Activated CD4-positive, alpha-beta T cell treated with anti-CD3 and anti-CD28 coated beads for 36 hours (primary cell): ENCODE measurements at places on chromosomes 6 and 20.

- no peak for DNase-seq
Measured at GRCh38 chr6:166516251-166516884, 70.1 kb downstream of the RAMACL start.

DNA sequence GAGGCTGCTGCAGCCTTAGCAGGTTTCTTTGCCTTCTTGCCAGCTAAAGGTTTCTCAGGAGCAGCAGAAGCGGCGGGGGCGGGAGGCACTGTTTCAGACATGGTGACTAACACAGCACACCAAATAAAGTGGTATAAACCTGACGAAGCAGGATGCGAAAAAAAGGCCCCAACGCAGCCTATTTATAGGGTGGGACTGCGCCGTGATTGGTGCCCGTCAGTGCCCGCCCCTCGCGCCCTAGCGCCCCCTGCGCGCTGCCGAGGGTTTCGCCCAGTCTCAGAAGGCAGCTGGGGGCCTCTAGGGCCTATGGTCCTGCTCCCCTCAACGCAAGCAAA is 55.0 kb downstream of the TRIM38 start:
- DNase-seq: peak; percentile 93

DNA sequence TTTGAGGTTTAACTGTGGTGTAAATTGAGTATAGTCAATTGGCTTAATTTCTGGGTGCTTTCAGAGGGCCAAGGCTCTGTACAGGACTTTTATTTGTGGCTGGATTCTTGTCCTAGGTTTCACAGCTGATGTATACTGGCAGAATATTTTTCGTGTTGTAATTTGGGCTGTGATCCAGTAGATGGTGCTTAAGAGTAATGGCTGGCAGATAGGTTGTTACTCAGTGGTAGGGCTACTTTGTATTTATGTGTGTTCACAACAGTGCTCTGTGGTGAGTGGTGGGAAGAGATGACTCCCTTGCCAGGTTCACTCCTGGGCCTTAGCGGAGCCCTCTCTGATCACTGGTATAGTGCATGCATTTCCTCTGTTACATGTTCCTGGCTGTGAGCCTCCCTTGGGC is 34.5 kb upstream of the FERMT1 start:
- DNase-seq: no peak

DNA sequence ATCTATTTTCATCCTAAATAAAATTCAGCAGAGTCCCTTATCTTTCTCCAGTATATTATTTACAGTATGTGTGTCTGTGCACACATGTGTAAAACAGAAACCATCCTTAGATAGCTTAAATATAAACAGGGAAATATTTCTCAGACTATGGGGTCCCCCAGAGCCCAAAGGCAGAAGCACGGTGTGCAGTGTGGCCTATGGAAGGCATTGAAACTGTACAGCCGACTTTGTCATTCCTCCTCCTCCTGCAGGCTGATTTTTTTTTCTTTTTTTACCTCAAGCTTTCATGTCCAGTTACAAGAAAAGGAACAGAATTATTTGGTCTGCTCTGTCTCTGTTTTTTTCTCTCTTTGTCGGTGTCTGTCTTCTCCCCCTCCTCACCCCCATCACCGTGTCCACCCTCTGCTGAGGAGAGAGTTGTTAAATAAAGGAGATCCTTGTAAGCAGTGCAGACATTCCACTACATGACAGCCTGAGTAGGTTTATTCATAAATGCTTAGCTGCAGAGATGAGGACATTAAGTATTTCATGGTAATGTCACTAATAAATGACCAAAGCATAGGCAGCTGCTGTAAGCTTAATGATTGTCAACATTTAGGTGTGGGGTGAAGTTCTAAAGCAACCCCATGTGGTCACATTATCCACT is 31.8 kb upstream of the SLC35D3 start:
- no peak for DNase-seq

- no peak for DNase-seq
Measured at GRCh38 chr6:37339741-37340638, 13.8 kb upstream of the RNF8 start.

GRCh38 chr20:19970256-19970765 is 46.9 kb upstream of the NAA20 start:
- no peak for DNase-seq

- DNase-seq: no peak
Measured at GRCh38 chr6:82957868-82958245, 107.8 kb downstream of the UBE3D start.

GRCh38 chr20:1533059-1533458 is 24.4 kb downstream of the SIRPD start:
- peak; percentile 33 for DNase-seq

- DNase-seq: no peak
Measured at GRCh38 chr6:33777398-33778388, 11.2 kb downstream of the LEMD2 start.

DNA sequence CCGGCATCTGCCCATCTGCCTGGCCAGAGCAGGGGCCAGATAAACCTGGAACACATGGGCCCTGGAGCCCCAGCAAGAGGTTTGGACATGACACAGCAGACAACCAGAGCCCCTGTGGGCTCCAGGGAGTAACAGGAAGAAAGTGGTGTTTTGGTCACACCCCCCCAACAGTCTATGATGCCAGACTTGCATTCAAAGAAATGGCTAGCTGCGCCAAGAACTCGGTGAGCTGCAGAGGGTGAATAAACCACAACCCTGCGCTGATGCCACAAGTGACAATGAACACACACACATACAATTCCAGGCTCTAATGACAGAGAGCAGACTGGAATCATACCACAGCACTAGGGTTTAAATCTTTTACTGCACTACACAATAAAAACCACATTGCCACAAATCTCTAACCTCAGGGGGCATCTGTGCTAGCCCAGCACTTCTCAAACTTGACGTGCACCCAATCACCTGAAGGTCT is 34.0 kb downstream of the TRERF1 start:
- DNase-seq: peak; percentile 71

- DNase-seq: peak; percentile 72
Measured at GRCh38 chr6:35804996-35805736, at the start of gene LHFPL5. Gene LHFPL5, plus strand, starts transcription at chr6:35805352. Its CDS starts 319 bp downstream, at chr6:35805671.

GRCh38 chr6:43927532-43928210 is 157.7 kb downstream of the VEGFA start:
- DNase-seq: no peak

GRCh38 chr20:63701329-63702035 is 5.0 kb downstream of the TNFRSF6B start:
- peak; percentile 13 for DNase-seq

DNA sequence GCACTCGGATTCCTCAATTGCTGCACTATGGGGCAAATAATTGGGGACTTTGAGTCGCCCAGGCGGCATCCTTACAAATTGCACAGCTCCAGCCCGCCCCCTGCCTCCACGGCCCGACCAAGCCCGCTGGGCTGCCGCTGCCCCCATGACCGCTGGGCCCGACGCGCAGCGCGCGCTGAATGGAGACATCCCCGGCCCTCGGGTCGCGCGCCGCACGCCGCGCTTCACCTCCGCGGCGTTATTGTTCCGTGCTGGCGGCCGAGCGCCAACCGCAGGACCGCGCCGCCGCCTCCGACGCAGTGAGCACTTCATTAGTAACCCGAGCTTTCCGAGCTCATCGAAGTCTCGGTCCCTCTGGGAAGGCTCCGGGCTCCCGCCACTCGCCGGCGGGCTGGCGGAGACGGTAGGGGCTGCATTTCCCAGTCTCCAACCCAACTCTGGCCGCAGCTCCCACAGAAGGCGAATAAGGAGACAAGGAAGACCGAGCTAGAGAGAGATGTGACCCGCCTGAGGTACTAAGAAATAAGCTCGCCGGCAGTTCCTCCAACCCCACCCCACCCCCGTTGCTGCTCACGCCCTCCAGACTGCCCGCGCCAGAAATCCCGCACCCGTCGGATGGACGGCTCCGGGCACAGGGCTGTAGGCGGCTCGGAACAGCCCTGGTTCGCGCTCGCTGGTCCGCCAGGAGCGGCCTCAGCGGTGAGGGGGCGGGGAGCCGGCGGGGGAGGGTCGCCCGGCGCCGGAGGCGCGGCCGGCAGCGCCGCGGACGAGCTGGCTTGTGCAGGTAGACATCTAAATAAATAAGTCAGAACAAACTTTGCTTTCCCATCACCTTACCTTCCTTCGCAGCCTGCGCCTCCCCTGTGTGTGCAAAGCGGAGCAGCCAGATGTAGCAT is 703 bp downstream of the EPHA7 start:
- DNase-seq: peak; percentile 13

DNA sequence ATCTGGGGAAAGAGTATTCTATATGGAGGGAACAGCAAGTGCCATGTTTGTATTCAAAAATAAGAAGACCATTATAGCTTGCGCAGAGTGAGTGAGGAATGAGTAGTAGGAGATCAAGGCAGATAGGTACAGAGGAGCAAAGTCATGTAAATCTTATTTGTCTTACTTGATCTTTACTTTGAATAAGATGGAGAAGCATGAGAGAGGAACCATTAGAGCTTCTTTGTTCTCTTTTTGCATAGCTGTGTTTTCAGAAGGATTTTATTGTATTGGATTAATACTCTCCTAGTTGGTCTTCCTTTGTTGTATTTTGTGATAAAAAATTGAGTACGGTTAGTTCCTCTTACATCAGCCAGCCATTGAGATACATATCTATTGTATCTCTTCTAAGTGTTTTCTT is 88.4 kb downstream of the SCAF8 start:
- no peak for DNase-seq

- DNase-seq: no peak
Measured at GRCh38 chr6:44183783-44184182, 25.2 kb downstream of the CAPN11 start.

GRCh38 chr6:129608886-129609537 is 101.0 kb downstream of the ARHGAP18 start:
- DNase-seq: no peak
